ENCODE measurements at places on chromosomes 6 and 20.

GRCh38 chr20:40892642-40893041 lies 136.0 kb upstream of the TOP1 start:
- no peak for DNase-seq

GRCh38 chr6:139941826-139942225 lies 567.4 kb upstream of the CITED2 start:
- DNase-seq: no peak

DNA sequence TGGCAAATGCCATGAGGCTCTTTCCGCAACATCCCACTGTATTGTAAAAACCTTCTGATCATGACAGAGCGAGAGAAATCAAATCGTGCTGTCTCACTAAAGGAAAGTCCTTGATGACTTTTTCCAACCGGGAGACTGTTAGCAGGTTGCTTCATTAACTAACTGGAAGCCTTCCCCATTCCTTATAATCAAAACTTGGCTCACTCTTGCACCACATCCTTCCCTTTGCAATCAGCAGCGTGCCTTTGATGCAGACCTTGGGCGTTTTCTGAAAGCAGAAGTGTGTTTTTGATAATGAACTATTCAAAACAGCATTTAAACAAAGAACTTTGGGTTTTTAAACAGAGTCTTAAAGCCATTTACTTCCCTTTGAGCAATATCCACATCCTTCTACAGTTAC lies 96.2 kb upstream of the CNR1 start:
- no peak for DNase-seq

GRCh38 chr6:32189742-32190053 lies 304 bp downstream of the PBX2 start:
- DNase-seq: no peak

- no peak for DNase-seq
These were observed 261.7 kb upstream of the NOX3 start for GRCh38 chr6:155717374-155717773.

GRCh38 chr6:124792386-124792785 lies 169.9 kb upstream of the RNF217 start:
- DNase-seq: no peak

GRCh38 chr6:48318670-48319069 lies 207.7 kb upstream of the PTCHD4 start:
- DNase-seq: no peak

DNA sequence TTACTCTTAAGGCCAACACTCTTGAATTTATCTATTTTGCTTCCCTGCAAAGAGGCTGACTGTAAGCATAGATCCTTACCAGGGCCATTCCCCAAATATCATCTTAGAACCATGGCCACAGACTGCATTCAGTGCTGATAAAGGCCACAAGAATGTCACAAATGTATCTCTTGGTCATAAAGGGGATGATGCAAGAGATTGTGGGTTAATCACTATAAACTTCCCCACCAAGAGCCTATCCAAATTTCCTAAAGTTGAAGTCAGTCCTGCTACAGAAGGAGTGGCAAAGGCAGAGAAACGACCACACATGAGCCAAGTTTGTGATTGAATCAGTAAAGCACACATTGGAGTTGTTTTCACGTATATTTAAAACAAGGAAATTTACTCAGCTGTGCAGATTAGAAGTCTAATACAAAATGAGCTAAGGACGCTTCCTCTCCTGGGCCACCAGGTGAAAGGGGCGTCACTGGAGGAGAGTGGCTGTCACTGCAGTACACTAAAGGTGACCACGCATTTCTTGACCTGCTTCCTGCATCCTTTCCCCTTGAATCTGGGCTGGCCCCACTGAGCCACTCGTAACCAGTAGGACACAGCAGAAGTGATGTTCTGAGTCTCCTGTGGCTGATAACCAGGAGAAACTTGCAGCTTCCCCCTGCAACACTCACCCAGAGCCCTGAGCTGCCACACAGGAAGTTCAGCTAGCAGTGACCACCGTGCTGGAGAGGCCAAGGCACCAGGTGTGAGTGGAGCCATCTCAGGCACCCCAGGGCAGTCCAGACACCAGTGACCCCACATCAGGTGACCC lies 181.9 kb downstream of the SYNDIG1 start:
- no peak for DNase-seq

- no peak for DNase-seq
These were observed 94.9 kb upstream of the CEP85L start for GRCh38 chr6:118746145-118746824.

- DNase-seq: no peak
These were observed 80.2 kb upstream of the PHACTR1 start for GRCh38 chr6:12636336-12636735.

DNA sequence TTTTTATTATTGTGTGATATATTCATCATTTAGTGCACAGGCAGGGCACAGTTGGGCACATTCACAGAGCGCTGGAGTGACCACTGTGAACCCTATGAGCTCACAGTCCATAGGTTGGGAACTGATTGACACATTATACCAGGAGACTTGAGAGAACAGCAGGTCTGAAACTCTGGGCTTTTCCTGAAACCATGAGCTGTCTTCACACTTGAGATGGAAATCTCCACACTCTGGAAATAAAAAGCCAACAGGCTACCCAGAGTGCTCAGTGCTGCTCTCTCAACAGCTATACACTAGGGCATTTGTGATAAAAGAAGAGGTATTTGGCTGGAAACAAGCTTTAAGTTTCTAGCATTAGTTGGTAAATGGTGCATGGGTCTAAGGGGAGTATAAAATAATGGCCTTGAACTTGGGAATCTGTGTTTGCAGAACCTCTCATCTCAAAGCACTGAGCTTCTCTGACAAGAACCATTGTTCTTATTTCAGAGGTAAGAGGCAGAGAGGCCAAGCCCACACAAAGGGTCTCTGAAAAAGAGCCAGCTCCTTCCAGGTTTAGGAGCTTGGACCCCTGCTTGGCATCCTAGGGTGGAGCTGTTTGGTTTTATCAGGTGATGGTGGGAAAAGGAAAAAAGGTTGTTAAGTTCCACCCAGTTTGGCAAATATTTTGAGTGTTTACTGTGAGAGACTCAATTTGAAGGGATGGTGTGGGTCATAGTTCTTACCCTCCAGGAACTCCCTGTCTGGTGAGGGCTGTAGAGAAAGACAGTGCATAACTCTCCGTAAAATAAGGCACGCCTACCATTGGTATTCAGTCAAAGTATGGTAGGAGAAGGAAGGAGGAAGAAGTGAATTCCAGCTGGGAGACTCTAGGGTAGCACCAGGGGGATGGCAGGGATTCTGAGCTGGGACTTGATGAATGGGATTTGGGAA lies 14.5 kb downstream of the CHMP4B start:
- no peak for DNase-seq
